Kasumi-1 (cell line): ENCODE measurements at places on chromosomes 2 and 18.

- peak; percentile 25 for DNase-seq
Observed at GRCh38 chr2:135043345-135043744, 3.9 kb downstream of the MAP3K19 start.

DNA sequence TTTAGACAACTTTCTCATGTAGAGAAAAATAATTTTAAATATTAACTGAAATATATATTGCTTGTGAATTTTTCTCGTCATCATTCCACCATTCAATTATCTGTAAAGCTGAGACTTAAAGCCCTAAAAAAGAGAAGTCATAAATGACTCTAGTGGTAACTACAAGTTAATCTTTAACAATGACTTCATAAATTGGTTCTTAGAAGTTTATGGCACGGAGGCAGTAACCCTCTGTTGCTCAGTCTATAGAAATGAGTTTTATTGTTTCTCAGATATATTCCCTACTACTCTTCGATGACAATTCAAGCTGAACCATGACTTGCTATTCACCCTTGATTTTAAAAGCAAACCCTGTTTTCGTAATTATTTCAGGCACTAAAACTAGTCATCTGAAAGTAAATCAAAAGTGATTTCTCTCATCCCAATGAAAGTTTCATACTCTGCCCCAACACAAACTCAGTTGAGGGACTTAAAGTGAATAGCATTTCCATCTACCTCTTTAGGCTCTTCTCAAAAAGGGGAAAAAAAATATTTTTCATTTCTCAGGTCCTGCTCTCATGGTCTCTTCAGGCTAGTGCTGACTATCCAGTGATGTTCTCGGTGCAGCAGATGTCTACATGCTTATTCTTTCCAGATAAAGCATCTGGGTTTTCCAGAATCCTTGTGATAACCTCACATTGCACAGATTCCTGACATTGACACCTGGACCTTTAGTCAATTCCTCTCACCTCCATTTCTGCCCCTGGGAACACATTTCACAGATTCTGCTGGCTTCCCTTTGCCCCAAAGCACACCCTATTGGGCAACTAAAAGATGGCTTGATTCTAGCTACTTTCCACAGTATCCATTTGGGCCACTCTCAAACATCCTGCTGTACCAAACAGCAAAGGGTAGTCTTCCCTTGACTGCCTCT is 207.8 kb upstream of the LRATD1 start:
- no peak for DNase-seq

GRCh38 chr2:218229239-218229638 is 12.2 kb downstream of the ARPC2 start:
- DNase-seq, result peak; percentile 71

- DNase-seq, result no peak
Observed at GRCh38 chr18:29840089-29840488, 1202.5 kb downstream of the DSC3 start.

- DNase-seq, result no peak
Observed at GRCh38 chr18:46488471-46489213, 168.4 kb downstream of the LOXHD1 start.

- no peak for DNase-seq
Observed at GRCh38 chr2:6748406-6749067, 117.2 kb downstream of the CMPK2 start.

GRCh38 chr2:230737791-230738226 is 25.2 kb downstream of the CAB39 start:
- no peak for DNase-seq

DNA sequence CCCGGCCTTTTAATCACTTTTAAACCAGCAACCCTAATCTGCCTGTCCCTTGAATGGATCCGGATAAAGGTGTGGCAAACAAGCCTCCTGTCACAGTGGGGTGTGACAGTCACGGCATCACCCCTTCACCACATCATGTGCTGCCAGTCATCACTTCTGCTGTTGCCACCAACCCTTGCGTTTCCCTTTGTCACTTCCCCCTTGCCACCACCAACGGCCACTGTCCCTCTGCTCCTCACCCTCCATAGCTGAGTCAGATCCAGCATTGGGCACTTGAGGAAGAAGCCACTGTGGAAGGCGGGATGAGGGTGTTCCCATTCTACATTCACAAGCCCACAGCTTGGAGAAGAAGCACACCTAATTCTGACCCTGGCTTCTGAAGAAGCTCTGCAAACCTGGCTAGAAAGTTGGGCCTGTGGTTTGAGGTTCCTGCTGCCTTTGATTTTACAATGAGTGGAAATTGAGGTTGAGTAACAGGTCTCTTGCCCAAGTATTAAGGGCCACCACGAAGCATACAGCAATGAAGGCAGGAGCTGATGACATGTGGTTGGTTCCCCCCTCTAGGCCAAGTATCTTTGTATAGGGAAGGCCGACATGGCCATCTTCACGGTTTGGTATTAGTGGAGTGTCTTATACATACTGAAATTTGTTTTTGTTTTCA is 22.9 kb upstream of the DARS1 start:
- DNase-seq, result peak; percentile 95

- no peak for DNase-seq
Observed at GRCh38 chr2:186721956-186722355, 28.1 kb downstream of the FAM171B start.

GRCh38 chr18:44518091-44518615 is 162.5 kb upstream of the SETBP1 start:
- no peak for DNase-seq

- DNase-seq, result no peak
Observed at GRCh38 chr18:70425236-70425635, 136.4 kb downstream of the SOCS6 start.

- no peak for DNase-seq
Observed at GRCh38 chr18:54335638-54336173, 22.0 kb downstream of the STARD6 start.

GRCh38 chr2:55616551-55617174 is 759 bp downstream of the PPP4R3B start:
- peak; percentile 73 for DNase-seq

GRCh38 chr2:186748354-186748753 is 54.5 kb downstream of the FAM171B start:
- DNase-seq, result peak; percentile 49

DNA sequence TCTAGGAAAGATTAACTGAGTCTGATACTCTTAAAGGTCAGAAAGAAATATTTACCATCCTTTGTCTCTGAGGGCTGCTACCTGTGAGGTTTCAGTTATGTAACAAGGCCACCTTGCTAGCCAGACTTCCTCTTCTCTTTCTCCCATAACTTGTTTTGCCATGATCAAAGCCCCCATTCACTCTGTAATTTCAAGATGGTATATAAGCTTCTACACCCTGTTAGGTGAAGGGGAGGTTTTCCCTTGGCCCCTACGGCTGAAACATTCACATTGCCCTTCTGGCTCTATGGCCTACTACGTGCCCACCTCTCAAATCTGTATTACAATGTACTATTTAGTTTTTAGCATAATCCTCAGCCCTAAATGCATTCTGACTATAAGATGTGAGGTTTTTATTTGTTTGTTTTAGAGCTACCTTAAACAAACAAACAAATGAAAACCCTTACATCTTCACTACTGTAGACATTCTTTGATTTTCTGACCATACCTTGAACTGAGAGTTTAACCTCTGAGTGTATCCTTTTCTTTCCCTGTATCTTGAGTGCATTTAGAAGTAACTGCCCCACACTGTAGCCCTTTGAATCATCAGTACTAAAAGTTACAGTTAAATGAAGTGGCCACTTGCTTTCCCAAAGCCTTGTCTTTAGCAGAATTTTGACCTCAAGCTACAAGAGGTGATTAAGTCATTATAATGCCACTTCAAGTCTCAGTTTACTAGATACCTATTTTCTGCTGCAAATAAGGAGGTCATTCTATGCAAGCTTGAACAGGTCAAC is 332.2 kb downstream of the SOCS6 start:
- DNase-seq, result no peak

- no peak for DNase-seq
Observed at GRCh38 chr2:178485356-178485755, 5.1 kb downstream of the PLEKHA3 start.

GRCh38 chr2:179764710-179765109 is 96.7 kb downstream of the ZNF385B start:
- DNase-seq, result no peak

GRCh38 chr18:31261792-31262582 is 56.0 kb upstream of the DSG1 start:
- no peak for DNase-seq

GRCh38 chr18:3995476-3996102 is 459.5 kb downstream of the DLGAP1 start:
- DNase-seq, result peak; percentile 51

GRCh38 chr2:231987124-231987727 is 25.7 kb downstream of the DIS3L2 start:
- DNase-seq, result no peak

- DNase-seq, result no peak
Observed at GRCh38 chr2:9740382-9741073, 102.7 kb upstream of the TAF1B start.

DNA sequence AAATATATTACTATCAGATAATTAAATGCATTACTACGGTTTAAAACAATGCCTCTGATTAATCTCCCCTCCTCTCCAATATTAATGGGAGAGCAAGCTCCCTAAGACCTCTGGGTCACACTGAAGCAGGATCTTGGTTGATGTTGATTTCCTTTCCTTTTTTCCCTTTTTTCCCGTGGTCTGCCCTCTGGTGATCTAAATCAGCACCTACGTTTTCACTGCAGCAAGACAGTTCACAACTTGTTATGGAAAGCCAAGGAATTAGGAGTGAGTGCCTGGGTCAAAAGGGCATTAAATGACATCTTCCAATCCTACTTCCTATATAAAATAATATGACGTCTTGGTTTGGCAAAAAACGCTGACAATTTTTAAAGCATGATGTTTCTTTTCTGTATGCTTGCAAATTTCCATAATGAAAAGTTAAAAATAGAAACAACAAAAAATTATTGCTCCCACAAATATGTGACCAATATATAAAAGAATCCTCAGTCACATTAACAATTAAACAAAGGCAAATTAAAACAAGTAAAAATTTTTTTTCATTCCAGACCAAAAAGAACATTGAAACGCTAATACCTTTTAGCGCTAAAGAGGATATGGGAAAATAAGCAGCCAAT is 7.9 kb upstream of the CFAP36 start:
- peak; percentile 32 for DNase-seq

- no peak for DNase-seq
Observed at GRCh38 chr2:179441551-179441950, 176.9 kb upstream of the SESTD1 start.

GRCh38 chr2:86019121-86019520 is 86.6 kb downstream of the POLR1A start:
- DNase-seq, result no peak

DNA sequence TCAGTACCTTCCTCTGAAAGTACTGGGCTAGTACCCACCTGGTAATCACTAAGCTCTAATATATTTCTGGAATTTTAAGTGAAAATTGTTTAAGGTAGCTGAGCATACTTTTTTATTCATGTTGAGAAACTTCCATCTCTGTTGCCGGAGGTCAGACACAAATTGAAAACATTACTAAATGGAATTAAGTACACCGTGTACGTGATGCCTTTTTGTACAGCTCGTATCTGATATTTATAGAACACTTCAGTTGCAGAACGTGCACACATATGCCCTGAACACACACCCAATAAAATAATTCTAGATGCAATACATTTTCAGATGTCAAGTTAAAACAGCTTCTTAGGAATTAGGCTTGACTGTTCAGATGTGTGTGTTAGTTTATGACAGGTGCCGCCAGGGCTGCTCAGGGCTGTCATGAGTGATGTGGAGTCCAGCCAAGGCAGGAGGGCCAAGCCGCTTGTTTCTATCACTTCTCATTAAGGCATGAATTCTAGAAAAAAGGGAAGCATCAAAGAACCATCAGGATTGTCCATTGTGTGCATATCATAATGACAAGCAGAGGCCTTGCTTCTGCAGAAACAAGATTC is 80.9 kb upstream of the FOSL2 start:
- no peak for DNase-seq

GRCh38 chr18:44602845-44603244 is 77.8 kb upstream of the SETBP1 start:
- no peak for DNase-seq

GRCh38 chr2:71948781-71949536 is 198.7 kb downstream of the CYP26B1 start:
- no peak for DNase-seq

GRCh38 chr2:181902625-181903024 is 11.1 kb downstream of the ITPRID2 start:
- DNase-seq, result no peak

DNA sequence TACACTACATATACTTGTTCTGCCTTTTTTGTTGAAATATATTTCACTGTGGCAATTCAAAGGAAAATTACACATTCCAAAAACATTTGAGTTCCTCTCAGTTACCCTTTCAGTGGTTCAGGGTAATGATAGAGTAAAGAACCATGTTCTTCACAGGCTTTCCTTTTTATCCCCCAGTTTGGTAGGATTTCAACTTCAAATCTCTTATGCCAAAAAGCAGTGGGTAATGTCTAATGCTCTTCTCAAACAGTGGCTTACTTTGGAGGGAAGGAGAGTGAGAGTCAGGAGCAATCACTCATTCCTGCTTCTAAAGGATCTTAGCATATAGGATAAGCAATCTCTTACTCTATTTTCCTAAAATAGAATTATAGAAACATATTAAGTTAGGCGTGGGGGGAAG is 290.6 kb downstream of the ZEB2 start:
- DNase-seq, result no peak

DNA sequence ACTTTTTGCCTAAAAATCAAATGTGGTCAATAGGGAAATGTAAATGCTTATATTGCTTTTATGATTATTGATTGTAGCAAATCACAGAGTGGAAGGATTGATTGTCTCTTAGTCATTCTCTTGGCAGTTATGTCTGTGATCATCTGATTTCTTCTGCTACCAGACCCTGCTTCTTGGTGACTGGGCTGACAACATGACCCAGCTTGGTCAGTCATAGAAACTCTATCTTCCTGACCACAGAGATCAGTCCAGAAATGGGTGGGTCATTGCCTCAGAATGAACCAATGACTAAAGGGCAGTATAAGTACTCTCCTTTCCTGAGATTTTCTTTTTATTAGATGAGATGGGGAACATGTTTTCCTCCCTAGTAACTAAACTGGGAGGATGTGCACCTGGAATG is 87.6 kb downstream of the MAIP1 start:
- no peak for DNase-seq

DNA sequence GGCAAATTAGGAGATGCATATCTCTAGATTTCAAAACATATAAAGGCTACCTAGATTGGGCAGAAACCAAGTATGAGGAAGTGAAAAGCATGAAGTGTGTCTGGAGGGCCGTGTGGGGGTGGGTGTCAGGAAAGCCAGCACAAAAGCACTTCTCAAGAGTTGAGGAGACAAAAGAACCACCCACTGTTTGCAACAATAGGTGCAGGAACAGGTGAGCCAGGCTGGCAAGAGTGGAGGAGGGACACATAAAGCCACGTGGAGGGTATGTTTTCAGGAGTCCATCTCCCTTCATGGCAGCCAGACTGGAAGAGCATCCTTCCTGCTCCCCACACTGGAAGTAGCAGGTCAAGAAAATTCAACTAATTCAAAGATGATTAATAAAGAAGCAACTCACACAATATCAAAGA is 96.4 kb downstream of the CERS6 start:
- DNase-seq, result peak; percentile 82

GRCh38 chr2:18123577-18123976 is 245.1 kb downstream of the KCNS3 start:
- no peak for DNase-seq

- no peak for DNase-seq
Observed at GRCh38 chr18:69564602-69565001, 163.9 kb downstream of the DOK6 start.
